ENCODE measurements at places on chromosomes 2 and 18. TPM values are rescaled to one million over a fixed set of nuclear protein-coding genes. Genes with fewer than 3 reads are reported as not detected.

The DSG4 gene
- not detected for total RNA-seq

The HOXD1 gene
- total RNA-seq = 0.21 TPM

The HDLBP gene
- 271 TPM for total RNA-seq

The PROKR1 gene
- not detected for total RNA-seq

The CRYBA2 gene
- total RNA-seq = not detected

The TTL gene
- 41.5 TPM for total RNA-seq

The TEKT4 gene
- not detected for total RNA-seq

The LYG2 gene
- total RNA-seq = 0.17 TPM

The ABHD1 gene
- total RNA-seq = 1.3 TPM

The CD28 gene
- total RNA-seq = not detected

The NXPH2 gene
- not detected for total RNA-seq

The ACTG2 gene
- 0.17 TPM for total RNA-seq

The PDCD1 gene
- not detected for total RNA-seq

The TUBA3E gene
- not detected for total RNA-seq

The TSPYL6 gene
- not detected for total RNA-seq

The AP1S3 gene
- total RNA-seq = 29.0 TPM

The DCDC2C gene
- total RNA-seq = 0.54 TPM

The ATL2 gene
- total RNA-seq = 53.5 TPM

The SERPINB10 gene
- total RNA-seq = not detected

The BARD1 gene
- total RNA-seq = 6.6 TPM

The LHCGR gene
- total RNA-seq = not detected

The MFSD2B gene
- 0.36 TPM for total RNA-seq

The TBC1D8 gene
- 50.6 TPM for total RNA-seq

The MYO7B gene
- 0.23 TPM for total RNA-seq

The ALPI gene
- not detected for total RNA-seq

The FABP1 gene
- total RNA-seq = not detected

The TMEM37 gene
- total RNA-seq = 2.7 TPM

The CPS1 gene
- total RNA-seq = 6.2 TPM

The TMEM178A gene
- 0.10 TPM for total RNA-seq

The CHST9 gene
- not detected for total RNA-seq

The COL4A3 gene
- 1.1 TPM for total RNA-seq

The RIF1 gene
- 19.4 TPM for total RNA-seq

The CLASP1 gene
- 17.2 TPM for total RNA-seq
